ENCODE measurements at places on chromosomes 7 and 10.

- DNase-seq, result no peak
Measured at GRCh38 chr10:98326621-98327027, 58.6 kb upstream of the LOXL4 start.

DNA sequence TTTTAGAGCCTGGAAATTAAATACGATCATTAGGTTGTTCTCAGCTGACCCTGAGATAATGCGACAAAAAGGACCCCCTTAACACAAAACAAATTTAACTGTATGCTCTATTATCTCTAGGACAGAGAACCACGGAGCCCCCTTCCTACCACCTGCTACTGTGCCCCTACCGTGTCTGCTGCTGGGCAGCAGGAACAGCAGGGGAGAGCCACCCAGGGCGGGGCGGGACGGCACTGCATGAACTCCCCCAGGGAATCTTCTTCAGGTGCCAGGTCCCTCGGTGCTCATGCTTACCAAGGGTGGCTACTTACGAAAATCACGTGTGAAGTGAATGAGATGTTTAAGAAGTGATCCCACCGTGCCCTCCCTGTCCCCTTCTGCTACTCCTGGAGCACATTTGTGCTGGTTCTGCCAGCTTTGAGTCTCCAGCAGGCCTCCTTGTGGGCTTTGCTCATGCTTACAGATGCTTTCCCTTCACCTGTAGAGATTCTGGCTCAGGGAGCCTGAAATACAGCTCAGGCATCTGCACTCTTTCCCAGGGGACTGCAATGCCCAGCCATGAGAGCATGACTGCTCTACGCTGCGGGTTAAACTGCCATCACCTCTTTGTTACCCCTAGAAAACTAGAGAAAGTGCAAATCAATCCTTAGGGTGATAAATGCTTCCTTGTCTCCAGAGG, 59.9 kb downstream of the MRPL32 start:
- no peak for DNase-seq

DNA sequence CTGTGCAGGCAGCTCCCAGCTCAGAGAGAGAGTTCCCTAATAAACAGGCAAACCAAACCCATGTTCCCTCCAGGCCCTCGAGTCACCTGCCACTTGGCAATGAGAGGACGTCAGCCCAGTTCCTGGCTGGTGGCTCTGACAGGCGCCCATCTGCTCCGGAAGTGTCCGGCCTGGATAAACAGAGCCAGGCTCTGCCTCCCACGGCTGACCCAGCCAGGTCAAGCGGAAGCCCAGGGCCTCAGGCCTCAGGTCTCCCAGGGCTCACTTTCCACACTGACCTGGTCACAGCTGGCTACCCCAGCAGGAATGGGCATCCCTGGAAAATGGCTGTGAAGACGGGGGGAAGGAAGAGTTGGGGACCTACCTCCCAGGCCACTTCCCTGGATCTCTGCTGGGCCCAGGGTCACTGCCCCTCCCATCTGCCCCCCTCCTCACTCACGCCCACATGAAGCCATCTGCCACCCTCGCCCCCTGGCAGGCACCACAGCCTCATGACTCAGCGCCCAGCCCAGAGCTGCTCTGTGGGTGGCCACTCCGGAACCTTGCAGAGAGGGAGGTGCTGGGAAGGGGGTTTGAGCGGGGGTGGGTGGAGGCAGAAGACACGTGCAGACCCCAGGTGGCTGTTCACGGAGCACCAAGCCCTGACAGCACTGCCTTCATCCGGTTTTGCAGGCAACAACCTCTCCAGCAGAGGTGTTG, 37.4 kb upstream of the DUSP5 start:
- DNase-seq, result no peak

DNA sequence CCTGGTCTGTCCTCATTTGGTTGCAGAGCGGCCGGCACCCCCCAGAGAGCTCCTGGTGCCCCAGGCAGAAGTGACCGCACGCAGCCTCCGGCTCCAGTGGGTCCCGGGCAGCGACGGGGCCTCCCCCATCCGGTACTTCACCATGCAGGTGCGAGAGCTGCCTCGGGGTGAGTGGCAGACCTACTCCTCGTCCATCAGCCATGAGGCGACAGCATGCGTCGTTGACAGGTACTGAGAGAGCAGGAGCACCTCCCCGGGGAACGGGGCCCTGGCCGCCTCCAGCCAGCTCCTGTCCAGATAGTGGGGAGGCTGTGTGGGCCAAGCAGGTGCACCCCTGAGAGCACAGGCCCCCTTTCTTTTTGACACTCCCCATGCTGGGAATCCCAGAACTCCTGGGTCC, 532.9 kb upstream of the FOXK1 start:
- DNase-seq, result no peak

- no peak for DNase-seq
Measured at GRCh38 chr10:87518937-87519336, 14.2 kb downstream of the MINPP1 start.

DNA sequence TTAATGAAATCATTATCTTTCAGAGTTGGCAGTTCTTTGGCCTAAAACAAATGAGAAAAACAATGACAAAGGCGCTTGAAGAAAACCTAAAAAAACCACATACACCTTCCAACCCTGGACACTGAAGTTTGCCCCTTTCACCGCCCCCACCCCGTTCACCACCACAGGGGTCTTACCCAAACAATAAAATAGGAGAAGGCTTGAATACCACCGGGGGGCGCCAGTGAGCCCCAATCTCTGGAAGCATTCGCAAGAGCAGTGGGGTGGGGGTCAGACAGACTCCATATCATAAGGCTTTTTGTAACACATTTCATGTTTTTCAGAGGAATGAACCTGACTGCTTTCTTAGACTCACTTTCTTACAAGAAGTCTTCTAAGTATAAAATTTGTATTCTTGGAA, 163.6 kb downstream of the PIP4K2A start:
- peak; percentile 53 for DNase-seq

DNA sequence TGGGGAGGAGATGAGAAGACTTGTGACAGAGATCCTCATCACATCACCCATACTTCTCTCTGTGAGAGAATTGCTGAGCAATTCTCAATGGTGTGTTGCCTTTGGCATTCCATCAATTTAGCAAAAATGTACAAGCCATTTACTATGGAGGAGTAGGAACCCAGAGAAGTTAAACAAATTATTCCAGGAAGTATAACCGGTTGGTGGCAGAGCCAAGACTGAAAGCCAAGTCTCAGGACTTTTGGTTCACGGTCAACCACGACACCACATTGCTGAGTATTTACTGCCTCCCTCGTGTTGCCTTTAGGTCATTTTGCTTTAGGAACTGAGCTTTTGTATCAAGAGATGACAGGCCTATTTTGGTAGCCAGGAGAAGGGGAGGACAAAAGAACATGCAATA, 88.0 kb upstream of the ELMO1 start:
- no peak for DNase-seq

DNA sequence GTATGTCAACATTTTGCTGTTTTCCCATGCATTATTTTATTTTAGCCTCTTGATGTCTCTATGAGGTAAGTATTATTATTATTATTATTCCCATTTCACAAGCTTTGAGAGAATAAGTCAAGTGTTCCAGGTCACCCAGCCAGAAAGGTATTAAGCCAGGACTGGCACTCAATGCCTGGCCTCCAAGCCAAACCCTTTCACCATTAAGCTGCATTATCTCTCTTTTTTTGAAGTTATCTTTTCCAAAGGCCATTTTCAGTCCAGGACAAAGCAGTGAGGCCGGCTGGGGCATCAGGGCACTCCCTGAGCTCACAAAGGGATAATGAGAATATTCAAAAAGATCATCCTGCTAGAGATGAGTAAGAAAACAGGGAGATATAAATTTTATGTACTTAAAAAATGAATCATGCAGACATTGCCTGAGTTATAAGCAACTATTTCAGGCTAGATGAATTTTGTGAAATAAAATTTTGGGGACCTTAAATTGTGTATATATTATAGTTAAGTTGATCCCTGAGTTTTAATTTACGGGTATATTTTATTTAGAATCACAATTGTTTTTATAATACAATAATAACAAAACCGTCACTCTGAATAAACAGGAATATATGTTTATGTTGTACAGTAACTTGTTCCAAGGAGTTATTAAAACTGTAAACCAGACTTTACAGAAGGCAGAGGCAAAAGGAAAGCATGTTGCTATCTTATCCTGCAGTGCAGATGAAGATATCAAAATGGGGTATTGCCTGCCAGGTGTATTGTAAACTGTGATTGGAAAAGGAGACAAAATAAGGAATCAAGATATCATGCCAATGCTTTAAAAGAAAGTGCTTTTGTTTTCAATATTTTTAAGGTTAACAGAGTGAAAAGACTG, 51.3 kb upstream of the CAV2 start:
- DNase-seq, result no peak

- no peak for DNase-seq
Measured at GRCh38 chr10:103896225-103896624, 21.8 kb downstream of the STN1 start.

DNA sequence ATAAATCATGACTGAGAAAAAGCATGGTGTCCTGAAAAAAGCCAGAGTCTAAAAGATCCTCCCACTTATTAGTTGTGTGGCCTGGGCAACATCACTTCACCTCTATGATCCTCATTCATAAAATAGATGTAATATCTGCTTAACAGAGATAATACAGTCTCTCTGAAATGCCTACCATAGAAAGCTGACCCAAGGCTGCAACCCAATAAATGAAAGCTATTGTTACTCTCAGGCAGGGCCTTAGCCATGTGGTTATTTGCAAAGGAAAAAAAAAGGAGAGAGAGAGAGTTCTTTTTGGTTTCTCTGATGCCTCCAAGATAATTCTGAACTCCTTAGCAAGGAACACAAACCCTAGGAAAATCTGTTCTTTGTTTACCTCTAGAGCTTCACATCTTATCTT, 7.9 kb downstream of the FAM13C start:
- no peak for DNase-seq

DNA sequence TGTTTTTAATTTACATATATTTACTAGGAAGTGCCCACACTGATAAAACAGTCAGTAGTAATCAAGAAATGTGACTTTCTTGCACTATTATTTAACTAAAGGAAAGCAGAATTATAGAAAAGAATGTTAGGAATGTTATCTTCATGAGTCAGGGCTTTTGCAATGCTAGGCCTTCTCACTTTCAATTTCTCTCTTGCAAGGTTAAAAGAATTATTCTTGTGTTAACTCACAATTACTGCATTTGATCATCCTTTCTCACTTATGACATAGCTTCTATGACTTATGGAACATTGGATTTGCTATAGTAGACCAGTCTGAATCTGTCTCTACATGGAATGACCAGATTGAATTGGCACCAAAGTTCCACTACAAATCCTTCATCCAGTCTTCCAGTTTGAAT, 192.4 kb downstream of the SDK1 start:
- no peak for DNase-seq

DNA sequence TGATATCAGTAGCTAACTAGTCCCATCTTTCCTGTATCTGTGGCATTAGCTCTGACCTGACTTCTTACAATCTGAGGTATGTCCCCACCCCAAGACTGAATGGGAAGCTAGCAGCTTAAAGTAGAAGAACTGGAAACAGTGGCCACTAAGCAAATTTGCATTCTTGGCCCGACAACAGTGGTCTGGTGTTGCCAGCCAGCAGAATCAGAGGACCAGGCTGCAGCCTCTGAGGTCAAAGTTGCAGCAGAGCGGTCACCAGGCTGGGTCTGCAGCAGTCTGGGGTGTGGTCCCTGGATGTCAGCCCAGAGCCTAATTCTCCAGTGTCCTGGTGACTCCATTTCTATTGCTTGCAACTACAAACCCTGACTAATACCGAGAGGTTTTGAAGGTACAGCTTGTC, 26.3 kb downstream of the FAM107B start:
- DNase-seq, result no peak

DNA sequence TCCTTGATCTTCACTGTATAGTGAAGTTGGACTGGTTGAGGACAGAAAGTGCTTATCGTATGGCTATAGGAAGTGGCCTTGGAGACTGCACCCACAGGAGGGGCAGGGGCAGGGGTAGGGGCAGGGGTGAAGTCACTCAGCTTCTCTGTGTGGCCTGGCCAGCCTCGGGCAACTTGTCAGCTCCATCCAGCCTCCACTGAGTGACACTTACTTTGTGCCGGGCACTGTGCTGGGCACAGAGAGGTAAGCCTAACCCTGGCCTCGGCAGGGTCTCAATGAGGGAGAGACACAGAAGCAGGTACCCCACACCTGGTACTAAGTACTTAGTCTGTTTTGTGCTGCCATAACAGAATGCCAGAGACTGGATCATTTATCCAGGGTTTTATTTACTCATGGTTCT, 99.3 kb upstream of the CTBP2 start:
- DNase-seq, result no peak

- no peak for DNase-seq
Measured at GRCh38 chr10:7486528-7486927, 75.7 kb upstream of the SFMBT2 start.

DNA sequence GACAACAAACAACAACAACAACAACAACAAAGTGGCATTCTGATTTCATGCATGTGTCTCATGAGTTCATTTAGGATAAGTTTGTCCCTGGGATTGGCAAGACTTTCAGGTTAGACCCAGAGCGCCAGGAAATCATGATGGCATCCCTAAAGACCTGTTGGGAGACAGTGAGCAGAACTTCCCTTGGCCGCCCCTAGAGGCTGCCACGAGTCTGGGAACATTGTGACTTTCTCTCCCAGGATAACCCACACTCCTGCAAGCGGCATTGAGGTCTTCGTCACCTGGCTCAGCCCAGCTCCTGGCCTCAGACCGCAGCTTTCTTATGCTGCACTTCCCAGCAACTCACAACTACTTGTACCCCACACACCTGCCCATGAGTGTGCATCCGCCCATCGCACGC, 80.5 kb upstream of the RNF32 start:
- DNase-seq, result no peak

- DNase-seq, result no peak
Measured at GRCh38 chr7:50166997-50167965, 74.2 kb upstream of the ZPBP start.

- DNase-seq, result no peak
Measured at GRCh38 chr7:38574086-38574485, 57.1 kb downstream of the AMPH start.

GRCh38 chr10:132743925-132744490, 41.9 kb downstream of the NKX6-2 start:
- no peak for DNase-seq

- peak; percentile 46 for DNase-seq
Measured at GRCh38 chr10:110641256-110641655, 2.9 kb upstream of the RBM20 start.

GRCh38 chr7:133778472-133778871, 348.7 kb upstream of the LRGUK start:
- no peak for DNase-seq

DNA sequence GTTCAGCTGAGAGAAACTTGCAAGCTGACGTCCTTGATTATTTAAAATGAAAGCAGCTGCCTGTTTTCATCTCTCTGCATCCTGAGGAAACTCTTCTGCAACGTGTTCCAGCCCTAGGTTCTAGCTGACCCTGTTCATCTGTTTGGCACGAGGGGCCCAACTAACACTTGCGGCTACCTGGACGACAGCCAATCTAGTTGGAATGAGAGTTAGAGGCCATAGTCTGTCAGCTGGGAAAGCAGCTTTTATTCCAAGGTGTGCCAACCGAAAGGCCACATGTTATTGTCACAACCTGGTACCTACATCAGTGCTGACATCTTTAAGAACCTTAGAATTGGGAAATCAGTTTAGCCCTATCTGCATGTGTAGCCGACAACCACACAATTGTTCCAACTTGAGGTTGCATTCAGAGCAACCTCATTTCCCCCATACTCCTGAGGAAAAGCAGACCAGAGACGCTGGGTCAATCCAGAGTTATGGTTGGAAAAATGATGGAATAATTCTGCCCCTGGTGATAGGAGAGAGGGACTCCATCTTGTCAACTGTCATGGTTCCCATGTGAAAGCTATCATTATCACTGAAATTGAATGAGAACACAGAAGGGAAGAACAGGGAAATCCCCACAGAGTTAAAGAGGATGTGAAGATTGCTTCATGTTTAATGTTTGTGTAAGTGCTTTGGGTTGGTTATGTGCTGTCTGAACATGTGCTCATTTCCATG, 121.6 kb downstream of the EGFR start:
- no peak for DNase-seq
